ENCODE measurements at places on chromosomes 12 and 14.

GRCh38 chr12:6555018-6555691 is 687 bp downstream of the IFFO1 start:
- DNase-seq = no peak

DNA sequence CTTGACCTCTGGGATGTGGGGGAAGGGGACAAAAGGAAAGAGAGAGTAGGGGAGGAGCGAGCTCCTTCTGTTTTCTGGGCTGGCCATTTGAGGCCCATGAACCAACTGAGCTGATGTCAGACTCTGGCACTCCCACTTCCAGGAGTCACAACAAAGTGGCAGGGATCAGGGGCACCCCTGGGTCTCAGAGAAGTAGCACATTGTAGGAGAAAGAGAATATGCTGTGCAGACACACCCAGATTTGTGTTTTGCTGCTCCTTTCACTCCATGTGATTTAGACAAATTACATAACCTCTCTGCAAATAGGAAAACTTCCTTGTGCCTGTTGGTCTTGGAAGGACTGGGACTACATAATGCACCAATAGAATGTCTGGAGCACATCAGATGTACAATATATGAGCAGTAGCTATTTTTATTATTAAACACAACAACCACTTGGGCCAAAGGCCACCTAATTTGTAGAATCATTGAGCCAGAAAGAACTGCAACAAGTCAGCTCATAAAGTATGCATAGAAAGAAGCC is 265.5 kb downstream of the ZFP36L1 start:
- DNase-seq = no peak

- no peak for DNase-seq
Measured at GRCh38 chr12:112617153-112617505, 174.4 kb upstream of the RPH3A start.

GRCh38 chr12:50696931-50697330 is 67.0 kb upstream of the ATF1 start:
- no peak for DNase-seq

GRCh38 chr12:93363841-93364297 is 13.9 kb upstream of the NUDT4 start:
- DNase-seq = no peak

DNA sequence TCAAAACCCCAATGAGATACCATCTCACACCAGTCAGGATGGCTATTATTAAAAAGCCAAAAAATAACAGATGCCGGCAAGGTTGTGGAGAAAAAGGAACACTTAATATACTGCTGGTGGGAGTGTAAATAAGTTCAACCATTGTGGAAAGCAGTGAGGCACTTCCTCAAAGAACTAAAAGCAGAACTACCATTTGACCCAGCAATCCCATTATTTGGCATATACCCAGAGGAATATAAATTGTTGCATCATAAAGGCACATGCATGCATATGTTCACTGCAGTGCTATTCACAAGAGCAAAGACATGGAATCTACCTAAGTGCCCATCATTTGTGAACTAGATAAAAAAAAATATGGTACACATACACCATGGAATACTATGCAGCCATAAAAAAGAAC is 59.9 kb downstream of the MGST1 start:
- DNase-seq = no peak

DNA sequence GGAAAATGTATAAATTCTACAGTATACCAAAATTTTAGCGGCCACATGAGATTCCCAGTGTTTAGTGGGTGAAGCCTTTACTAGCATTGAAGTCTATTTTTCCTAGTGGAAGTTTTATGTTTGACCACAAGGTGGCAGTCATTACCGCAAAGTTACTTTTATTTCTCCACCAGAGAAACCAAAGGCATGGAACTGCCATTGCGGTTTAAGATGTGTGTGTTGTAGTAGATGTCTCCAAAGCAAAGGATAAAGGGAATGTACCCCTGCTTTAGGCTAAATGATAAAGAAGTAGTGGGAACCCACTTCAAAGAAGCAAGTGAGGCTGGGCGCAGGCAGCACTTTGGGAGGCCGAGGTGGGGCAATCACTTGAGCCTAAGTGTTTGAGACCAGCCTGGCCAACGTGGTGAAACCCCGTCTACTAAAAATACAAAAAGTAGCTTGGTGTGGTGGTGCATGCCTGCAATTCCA is 140.5 kb downstream of the PRKCH start:
- no peak for DNase-seq

GRCh38 chr14:55131370-55132137 is 2.5 kb downstream of the LGALS3 start:
- no peak for DNase-seq

DNA sequence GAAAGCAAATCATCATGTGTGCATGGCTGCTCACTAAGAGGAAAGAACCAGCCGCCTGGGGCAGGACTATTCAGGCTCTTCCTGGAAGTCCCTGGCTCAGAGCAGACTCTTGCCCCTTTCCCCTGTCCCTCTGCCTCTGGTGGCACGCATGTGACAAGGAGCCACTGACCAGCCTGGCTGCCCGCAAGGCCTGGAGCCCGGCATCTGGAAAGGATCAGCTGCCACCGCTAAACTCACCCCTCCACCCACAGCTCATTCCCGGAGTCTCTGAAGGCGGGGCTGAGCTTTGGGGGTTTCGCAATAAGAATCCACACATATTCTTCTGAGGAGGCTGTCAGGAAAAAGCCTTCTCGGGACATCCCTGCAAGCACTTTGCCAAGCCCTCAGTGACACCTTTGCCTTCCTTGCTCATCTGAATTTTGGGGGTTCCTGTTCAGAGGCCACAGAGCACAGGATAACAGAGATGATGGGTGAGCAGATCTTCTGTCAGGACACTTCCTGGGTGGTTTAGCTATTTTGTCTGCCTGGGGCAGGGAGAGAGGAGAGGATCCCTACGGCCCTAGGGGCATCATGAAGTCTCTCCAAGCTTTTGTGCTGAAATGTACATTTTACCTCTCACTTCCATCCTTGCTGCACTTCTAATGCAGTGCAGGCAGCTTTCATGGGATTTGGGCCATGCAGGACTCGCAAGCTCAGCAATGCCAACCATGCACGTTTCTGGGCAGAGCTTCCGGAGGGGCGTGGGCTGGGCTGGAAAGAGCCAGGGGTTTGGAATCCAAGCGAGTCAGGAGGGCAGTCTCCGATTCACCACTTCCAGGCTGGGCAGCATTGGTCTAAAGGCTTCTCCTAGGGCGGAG is 124.8 kb upstream of the MAP1LC3B2 start:
- no peak for DNase-seq

GRCh38 chr12:26238341-26239121 is 43.2 kb downstream of the SSPN start:
- no peak for DNase-seq

GRCh38 chr12:93794738-93795137 is 117.6 kb downstream of the CRADD start:
- DNase-seq = no peak

DNA sequence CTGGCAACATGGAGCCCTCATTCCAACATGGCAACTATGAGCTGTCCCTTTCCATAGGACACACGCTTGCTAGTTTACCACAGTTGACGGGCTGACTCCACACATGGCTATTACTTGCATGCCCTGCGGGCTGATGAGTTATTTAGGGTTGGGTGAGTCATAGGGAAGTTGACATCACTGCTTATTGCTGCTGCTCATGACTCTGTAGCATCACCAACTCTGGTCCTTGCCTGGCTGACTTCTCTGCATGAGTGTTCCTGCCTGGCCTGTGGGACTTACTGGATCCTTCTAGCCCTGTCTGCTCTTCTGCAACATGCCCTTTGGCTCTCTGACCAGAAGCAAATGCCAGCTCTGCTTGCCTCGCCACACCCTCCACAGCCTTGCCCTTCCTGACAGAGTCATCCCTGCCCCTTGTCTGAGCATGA is 199.5 kb downstream of the ANO6 start:
- no peak for DNase-seq

GRCh38 chr12:109645708-109646107 is 67.9 kb upstream of the FAM222A start:
- DNase-seq = no peak

- peak; percentile 48 for DNase-seq
Measured at GRCh38 chr14:70622111-70622712, 19.5 kb upstream of the TTC9 start.

GRCh38 chr12:130770413-130771028 is 54.4 kb upstream of the RIMBP2 start:
- no peak for DNase-seq

- DNase-seq = peak; percentile 58
Measured at GRCh38 chr12:27703720-27704452, 6.7 kb upstream of the MRPS35 start.
